ENCODE measurements at places on chromosomes 2 and 18.

- DNase-seq: no peak
Observed at GRCh38 chr2:230903231-230904150, 21.6 kb downstream of the GPR55 start.

- no peak for DNase-seq
Observed at GRCh38 chr2:53509831-53510388, 257.7 kb upstream of the CHAC2 start.

- no peak for DNase-seq
Observed at GRCh38 chr18:63322206-63322605, 2.6 kb upstream of the BCL2 start.

DNA sequence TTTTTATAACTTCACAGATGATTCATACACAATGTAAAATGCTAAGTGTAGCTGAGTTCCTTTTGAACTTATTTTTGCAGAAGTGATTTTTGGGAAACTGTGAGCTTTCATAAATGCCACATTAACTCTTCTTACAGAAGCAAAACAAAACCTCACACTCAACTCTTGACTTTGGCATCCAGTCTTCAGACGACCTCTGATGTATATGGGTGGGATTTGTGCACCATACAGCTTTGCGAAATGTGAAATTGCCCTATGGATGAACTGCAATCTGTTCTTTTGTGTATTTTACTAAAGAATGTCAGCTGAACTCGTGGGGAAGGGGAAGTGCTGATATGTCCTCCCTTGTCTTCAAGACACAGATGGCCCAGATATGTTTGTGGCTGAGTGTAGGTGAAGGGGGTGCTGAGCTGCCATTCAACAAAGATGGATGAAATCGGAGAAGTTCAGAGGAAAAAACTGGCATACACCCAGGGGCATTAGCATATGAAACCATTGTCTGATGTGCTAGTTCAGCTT lies 218.3 kb downstream of the PTGR3 start:
- no peak for DNase-seq

- no peak for DNase-seq
Observed at GRCh38 chr2:5123582-5124196, 568.5 kb upstream of the SOX11 start.

GRCh38 chr2:28326881-28327505 lies 65.7 kb upstream of the FOSL2 start:
- no peak for DNase-seq

- no peak for DNase-seq
Observed at GRCh38 chr18:64678048-64678447, 529.2 kb upstream of the LINC00305 start.

DNA sequence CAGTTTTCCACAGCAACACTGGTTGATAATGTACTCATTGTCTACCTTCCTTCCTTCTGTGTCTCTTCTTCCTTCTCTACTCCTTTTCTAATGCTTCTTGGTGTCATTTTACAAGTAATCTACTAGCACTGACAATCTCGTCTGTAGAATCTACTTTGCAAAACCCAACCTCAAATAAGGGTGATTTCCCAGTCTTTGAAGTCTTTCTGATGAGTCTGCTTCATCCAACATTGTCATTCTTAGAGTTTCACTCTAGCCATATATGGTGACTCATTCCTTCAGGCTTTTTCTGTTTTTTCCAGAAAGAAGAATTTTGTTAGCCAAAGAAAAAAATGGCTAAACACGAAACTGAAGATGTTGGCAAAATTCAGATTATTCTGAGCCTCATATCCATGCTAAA lies 288.7 kb downstream of the MBD2 start:
- no peak for DNase-seq

- no peak for DNase-seq
Observed at GRCh38 chr2:11494310-11494709, 28.3 kb upstream of the E2F6 start.

DNA sequence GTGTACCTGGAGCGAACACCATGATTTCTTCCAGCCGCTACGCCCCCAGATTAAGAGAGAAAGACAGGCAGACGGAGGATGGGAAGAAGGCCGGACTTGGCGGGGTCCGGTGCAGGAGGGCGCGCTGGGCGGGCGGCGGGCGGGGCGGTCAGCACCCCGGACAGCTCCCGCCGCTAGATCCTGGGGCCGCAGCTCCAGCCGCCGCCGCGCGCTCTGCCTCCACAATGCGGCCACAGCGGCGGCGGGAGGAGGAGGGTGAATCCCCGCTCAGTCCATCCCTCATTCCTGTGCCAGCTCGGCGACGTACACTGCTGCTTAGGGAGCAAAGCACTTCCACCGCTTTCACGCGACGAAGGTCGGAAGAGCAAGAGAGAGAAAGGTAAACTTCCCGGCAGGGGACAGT lies at the start of gene AKAIN1:
AKAIN1 (minus strand) TSS at position 226 of the 403 bp plus-strand sequence; CDS start at position 22, 204 bp downstream.
- DNase-seq: no peak

DNA sequence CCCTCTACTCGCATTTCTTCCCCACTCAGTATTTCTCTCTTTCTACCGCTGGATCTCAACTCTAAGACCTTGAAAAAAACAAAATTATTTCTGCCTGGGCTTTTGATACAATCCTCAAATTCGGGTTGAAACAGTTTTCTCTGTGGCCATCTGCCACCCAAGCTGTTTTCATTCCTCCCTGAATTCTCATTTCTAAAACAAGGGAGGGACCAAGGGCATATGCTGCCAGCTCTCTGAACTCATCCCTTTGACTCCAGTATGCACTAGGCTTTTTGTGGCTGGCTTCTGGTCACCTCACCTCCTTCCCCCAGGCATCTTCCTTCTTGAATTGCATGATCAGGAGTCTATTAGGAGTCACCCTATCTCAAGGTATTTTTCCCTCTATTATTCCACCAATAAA lies 49.5 kb downstream of the CCDC148 start:
- DNase-seq: no peak

DNA sequence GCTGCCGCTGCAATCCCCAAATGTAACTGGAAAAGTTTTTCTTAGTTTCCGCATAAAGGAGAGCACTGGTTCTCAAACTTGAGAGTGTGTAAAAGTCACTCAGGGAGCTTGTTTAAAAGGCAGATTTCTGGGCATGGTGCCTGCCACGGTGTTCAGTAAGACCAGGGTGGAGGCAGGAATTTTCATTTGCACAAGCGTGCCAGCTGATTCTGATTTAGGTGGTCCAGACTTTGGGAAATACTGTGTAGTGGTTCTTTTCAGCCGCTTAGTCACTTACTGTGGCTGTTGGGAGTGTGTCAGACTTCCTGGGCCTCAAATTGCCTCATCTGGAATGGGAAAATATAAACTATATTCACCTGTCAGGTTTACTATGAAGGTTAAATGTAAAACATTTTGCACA lies 788 bp downstream of the ARMC9 start:
- no peak for DNase-seq

DNA sequence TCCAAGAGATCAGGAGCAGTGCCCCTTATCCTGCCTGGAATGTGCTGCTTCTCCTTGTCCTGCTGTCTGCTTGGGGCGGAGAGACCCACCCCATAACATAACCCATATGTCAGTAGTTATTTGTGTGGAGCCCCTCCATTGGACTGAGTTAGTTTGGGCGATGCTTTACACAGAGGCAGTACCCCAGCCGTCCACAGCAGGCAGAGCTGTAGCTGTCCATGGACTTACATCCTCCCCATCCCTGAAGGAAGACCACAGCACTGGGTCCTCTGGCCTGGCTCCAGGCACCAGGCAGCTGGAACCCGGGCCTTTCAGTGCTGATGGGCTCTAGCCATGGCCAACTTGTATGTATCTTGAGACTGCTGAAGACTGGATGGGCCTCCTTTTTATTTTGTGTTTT lies 20.3 kb downstream of the GKN2 start:
- no peak for DNase-seq

DNA sequence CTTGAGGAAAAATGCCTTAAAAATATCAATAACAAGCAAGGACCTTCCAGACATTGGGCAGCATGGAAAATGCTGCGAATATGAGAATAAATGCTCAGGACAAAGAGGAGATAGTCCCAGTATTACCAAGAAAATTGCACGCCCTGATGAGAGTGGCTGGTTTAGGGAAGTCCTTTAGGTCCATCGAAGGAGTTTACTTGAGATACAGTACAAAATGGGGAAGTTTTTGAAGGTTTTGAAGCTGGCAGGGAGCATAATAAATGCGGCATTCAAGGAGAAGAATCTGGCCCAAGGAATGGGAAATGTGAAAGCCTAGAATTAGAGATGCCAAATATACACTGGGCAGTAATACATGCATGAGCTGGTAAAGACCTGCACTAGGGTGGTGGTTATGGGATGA lies 90.2 kb upstream of the SPATS2L start:
- DNase-seq: no peak

DNA sequence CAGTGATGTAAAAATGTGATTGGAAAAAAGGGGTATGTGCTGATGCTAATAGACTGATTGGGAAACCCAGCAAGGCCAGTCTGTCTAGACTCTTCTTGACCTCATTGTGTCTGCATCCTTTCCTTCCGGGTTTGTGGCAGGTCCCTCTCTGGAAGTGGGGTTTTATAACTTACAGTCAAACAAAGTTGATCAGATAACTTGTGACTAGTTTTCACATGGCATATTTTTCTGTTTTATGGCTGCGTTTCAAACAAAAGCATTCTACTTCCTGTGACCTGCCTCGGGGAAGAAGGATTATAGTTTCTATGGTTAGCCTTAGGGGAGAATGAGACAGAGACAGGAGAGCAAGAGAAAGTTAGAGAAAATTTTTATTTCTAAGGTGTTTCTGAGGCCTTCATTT lies 188.7 kb upstream of the HNMT start:
- no peak for DNase-seq

GRCh38 chr18:40375837-40376236 lies 1579.2 kb upstream of the PIK3C3 start:
- no peak for DNase-seq

DNA sequence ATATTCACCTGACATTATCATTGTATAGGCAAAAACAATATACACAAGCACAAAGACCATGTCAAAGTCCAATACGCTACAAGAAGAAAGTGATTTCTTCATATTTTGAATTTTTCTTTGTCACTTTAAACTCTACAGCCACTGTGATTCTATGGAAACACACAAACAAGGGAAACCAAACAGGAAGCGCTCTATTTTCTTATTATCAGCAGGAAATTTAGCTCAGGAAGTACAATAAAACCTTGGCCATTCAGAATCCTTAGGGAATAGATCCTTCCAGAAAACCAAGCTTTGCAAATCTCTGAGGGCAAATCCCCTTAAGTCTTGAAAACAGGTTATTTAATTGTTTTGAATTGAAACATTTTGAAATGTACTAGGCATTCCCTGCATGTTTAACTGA lies 336.2 kb downstream of the EPHA4 start:
- no peak for DNase-seq

GRCh38 chr2:76039505-76039904 lies 328.8 kb upstream of the GCFC2 start:
- DNase-seq: no peak

- no peak for DNase-seq
Observed at GRCh38 chr2:71611781-71612527, 158.6 kb downstream of the DYSF start.

- no peak for DNase-seq
Observed at GRCh38 chr2:120736624-120737339, 1.1 kb downstream of the GLI2 start.

DNA sequence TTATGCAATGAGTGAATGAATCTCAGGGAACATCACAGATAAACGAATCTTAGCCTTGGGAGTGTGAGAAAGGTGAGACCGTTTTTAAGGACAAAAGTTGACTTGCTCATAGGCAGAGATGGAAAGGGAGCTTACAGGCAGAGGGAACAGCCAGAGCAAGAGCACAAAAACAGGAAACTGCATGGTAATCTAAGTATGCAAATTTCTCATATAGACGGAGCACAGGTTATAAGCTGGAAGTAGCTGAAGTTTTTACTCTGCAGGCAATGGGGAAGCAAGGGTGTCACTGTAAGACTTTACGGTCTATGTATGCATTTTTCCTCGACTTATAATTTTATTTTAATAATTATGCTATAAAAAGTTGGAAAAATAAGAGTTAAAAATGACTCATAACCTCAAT lies 44.8 kb upstream of the STRN start:
- DNase-seq: no peak

- no peak for DNase-seq
Observed at GRCh38 chr18:65610939-65611338, 139.9 kb upstream of the CDH7 start.

- no peak for DNase-seq
Observed at GRCh38 chr2:3283206-3283605, 94.4 kb downstream of the EIPR1 start.
